Stimulated activated CD4-positive, alpha-beta T cell treated with anti-CD3 and anti-CD28 coated beads, Interleukin-15, amount 100 ng/mL, for 1 hour (primary cell): ENCODE measurements at places on chromosomes 1 and 21.
A peak's percentile ranks its signal among the peaks of the same experiment; 100 is the strongest.

DNA sequence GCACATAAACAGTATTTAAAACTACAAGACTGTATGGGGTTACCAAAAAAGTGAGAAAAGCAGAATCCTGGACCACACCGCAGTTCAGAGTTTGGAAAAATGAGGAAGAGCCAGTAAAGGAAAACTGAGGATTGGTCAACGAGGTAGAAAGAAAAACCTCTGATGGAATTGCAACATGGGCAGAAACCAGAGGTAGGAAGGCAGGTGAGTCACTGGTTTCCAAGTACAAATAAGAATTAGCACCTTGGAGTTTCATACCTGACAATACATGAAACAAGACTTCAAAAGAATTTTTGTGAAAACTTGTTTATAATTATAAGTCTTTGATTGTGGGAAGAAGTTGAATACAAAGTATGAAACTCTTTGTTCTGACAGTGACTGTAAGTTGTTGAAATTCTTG lies 533.7 kb upstream of the DAB1 start:
- no peak for DNase-seq

DNA sequence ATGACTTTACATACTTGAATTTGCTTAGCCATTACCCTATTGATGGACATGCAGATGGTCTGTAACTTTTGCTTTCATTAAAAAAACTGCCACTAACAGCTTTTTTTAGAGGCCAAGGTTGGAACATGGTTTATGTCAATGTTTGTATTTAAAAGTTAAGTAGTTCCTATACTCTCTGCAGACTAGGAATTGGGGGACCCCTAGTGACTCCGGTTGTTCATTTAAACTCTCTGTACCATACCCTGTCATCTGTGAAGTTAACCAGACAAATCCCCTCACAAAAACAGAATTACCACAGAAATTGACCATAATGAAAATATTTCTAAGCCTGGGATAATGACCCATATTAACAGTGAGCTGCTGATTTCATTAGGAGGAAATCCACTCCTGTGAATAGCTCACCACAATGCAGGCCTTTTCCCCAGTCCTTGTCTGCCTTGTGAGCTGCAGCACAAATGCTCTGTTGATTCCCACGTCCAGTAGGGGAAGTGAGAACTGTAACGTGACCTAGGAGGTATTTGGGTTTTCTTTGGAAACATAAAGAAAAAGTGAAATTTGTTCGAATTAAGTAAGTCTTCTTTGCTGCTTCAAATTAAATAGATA lies 30.2 kb upstream of the CD101 start:
- no peak for DNase-seq

- no peak for DNase-seq
These were observed 898 bp downstream of the KRTAP27-1 start for GRCh38 chr21:30336596-30336995.

GRCh38 chr1:205227584-205228013 lies at the start of gene TMCC2:
Gene TMCC2 (plus strand): TSS chr1:205227946. CDS start chr1:205228565, 619 bp downstream.
- peak; percentile 67 for DNase-seq

- no peak for DNase-seq
These were observed 185.8 kb downstream of the CAMTA1 start for GRCh38 chr1:6971048-6971447.

GRCh38 chr1:228088586-228089498 lies 6.3 kb downstream of the ARF1 start:
- DNase-seq = no peak

DNA sequence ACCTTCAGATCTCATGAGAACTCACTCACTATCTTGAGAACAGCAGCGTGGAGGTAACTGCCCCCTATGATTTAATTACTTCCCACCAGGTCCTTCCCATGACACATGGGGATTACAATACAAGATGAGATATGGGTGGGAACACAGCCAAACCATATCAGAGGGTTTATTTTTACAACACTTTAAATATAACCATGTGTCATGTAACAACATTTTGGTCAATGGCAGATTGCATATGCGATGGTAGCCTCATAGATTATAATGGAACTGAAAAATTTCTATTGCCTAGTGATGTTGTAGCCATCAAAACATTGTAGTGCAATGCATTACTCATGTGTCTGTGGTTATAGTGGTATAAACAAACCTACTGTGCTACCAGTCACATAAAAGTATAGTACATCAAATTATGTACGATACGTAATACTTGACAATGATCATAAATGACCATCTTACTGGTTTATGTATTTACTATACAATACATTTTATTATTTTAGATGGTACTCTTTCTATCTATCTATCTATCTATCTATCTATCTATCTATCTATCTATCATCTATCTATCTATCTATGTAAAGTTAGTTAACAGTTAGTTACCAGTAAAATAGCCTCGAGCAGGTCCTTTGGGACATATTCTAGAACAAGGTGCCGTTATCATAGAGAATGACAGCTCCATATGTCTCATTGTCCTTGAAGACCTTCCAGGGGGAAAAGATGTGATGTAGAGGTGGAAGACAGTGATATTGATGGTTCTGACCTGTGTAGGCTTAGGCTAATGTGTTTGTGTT lies 12.6 kb upstream of the S100B start:
- DNase-seq = no peak

- DNase-seq = no peak
These were observed 269.4 kb downstream of the LRRC7 start for GRCh38 chr1:69836971-69837636.

- DNase-seq = no peak
These were observed 160.8 kb upstream of the SGIP1 start for GRCh38 chr1:66373157-66373591.

DNA sequence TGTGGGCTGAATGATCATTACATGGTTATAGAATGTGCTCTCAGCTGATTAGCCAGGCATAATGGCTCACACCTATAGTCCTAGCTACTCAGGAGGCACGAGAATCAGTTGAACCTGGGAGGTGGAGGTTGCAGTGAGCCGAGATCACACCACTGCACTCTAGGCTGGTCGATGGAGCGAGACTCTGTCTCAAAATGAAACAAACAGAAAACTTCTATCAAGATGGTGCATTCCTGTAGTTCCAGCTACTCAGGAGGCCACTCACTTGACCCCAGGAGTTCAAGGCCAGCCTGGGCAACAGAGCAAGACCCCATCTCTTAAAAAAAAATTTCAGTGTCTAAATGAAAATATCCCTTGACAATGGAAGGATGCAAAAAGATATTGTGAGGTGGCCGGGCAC lies 10.9 kb downstream of the TIMM17A start:
- no peak for DNase-seq

GRCh38 chr1:100612540-100612939 lies 74.6 kb downstream of the GPR88 start:
- no peak for DNase-seq

- no peak for DNase-seq
These were observed 13.4 kb downstream of the ELOA start for GRCh38 chr1:23756676-23757075.

- no peak for DNase-seq
These were observed 88.6 kb downstream of the SELENOF start for GRCh38 chr1:86825319-86825718.

GRCh38 chr1:245588116-245588639 lies 433.4 kb downstream of the KIF26B start:
- no peak for DNase-seq

DNA sequence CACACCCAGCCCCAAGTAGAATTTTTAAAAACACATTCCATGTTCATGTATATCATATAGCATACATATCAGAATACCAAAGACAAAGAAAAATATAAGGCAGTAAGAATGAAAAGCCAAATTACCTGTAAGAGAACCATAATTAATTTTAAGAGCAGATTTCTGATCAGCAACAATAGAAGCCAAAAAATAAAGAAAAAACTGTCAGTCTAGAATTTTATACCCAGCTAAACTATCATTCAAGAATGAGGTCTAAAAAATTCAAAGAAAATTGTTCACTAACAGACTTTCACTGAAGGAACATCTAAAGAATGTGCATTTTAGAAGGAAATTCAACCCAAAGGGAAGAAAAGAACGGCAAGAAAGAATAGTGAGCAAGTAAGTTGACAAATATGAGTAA lies 10.6 kb upstream of the FUCA1 start:
- no peak for DNase-seq

- no peak for DNase-seq
These were observed 12.6 kb upstream of the RGL1 start for GRCh38 chr1:183792300-183792699.

DNA sequence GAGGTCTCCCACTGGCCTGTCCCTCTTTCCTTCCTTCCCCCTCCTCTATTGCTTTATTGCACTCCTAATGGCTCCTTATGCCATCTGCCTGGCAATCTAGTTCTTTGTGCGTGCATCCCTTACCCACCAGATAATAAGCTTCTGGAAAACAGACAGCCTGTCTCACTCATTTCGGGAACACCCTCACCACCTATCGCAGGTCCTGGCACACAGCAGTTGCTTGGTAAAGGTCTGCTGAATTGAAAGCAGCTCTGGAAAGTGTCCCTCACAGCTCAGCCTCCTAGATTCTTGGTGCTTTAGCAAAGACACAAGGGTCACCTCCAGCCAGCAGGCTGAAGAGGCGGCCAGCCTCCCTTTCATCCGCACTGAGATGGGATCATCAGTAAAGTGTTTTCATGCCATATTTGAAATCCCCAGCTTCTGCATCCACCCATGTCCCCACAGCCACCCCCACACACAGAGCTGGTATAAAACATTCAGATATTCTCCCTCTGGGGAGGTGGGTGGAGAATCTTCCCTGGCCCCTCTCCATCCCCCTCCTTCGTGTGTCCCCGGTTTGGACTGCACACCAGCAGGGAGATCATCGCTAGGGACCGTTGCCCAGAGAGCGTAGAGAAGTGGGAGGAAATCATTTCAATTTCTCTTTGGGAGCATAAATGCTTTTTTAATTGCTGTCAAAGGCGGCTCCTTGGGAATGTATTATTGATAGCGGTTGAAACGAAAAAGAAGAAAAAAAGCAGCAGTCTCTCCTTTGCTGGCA lies 29.1 kb upstream of the ATP2B4 start:
- no peak for DNase-seq

GRCh38 chr21:34791776-34792503 lies 123.1 kb downstream of the CLIC6 start:
- DNase-seq = no peak

- DNase-seq = no peak
These were observed 145.2 kb upstream of the ETS2 start for GRCh38 chr21:38660333-38661196.

GRCh38 chr1:6087377-6087772 lies 41.7 kb downstream of the KCNAB2 start:
- no peak for DNase-seq

DNA sequence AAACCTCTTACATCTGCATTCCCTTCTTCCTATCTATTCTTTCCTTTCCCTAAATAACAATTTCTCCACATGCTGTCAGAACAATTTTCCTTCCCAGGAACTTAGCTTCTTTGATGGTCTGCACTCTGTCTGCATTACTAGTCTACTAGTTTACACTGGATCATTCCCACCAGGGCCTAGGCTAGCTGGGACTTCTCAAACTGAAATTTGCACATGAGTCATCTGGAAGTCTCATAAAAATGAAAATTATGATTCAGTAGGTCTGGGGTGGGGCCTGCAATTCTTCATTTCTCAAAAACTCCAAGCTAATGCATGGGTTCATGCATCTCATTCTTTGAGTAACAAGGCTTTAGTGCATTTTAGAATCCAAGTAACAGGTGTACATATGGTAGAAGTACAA lies 74.2 kb downstream of the GABPA start:
- no peak for DNase-seq

- no peak for DNase-seq
These were observed 183.6 kb downstream of the FOXD2 start for GRCh38 chr1:47621483-47621882.

DNA sequence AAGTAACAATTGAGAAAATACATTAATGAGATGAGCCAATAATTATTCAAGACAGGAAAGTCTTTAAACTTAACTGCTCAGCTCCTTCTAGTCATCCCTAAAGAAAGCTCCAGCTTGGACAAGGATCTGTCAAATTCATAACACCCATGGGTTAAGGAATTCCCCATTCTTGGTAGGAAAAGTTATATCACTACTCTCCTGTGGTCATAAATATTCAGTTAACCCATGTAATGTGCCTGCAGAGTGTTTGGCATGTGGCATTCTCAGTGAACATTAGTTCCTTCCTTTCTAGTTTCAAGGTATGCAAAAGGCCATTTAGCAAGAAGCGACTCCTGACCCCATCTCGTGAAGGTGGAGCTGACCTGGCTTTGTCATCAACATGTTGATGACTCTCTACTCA lies 76.7 kb upstream of the VCAM1 start:
- DNase-seq = no peak

DNA sequence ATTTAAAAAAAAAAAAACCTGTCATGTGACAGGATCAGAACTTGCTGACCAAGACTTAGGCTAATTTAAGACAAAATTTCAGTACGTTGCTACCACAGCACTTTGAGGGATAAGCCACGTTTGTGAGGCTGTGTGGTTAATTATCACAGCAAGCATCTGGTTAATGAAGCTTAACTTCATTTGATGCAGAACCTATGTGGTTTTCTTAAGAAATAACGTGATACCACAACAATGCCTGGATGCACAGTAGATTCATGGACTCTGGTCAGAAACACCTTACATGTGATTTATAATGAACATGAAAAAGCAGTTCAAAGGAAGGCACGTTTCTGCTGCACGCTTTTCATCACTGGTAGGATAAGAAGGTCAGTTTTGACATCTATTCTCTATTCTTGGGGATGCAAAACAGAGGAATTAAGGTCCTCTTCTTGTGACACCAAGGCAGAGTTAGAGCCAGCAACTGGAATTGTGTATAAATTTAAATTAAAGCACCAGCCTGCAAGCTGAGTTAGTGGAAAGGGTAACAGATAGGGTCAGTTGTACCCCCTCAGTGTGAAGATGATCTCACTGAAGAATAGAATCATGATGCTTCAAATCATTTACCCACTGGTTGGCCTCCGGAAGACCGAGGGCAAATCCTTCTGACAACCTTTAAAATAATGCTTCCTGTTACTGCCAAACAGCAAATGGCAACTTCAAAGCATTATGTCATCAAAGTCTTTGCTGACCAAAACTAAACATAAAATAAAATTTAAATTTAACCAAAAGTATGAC lies 6.0 kb upstream of the KRTAP8-1 start:
- no peak for DNase-seq

GRCh38 chr1:8870103-8870502 lies 8.4 kb downstream of the ENO1 start:
- no peak for DNase-seq
